ENCODE measurements at places on chromosomes 1 and 21.

DNA sequence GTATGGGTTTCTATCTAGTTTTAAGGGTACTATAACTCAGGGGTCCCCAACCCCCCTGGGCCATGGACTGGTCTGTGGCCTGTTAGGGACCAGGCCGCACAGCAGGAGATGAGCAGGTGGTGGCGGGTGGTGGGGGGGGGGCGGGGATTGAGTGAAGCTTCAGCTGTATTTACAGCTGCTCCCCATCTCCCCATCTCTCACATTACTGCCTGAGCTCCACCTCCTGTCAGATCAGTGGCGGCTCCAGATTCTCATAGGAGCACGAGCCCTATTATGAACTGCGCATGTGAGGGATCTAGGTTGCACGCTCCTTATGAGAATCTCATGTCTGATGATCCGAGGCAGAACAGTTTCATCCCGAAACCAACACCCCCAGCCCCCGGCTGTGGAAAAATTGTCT, 95.1 kb upstream of the SLC45A1 start:
- no peak for DNase-seq

DNA sequence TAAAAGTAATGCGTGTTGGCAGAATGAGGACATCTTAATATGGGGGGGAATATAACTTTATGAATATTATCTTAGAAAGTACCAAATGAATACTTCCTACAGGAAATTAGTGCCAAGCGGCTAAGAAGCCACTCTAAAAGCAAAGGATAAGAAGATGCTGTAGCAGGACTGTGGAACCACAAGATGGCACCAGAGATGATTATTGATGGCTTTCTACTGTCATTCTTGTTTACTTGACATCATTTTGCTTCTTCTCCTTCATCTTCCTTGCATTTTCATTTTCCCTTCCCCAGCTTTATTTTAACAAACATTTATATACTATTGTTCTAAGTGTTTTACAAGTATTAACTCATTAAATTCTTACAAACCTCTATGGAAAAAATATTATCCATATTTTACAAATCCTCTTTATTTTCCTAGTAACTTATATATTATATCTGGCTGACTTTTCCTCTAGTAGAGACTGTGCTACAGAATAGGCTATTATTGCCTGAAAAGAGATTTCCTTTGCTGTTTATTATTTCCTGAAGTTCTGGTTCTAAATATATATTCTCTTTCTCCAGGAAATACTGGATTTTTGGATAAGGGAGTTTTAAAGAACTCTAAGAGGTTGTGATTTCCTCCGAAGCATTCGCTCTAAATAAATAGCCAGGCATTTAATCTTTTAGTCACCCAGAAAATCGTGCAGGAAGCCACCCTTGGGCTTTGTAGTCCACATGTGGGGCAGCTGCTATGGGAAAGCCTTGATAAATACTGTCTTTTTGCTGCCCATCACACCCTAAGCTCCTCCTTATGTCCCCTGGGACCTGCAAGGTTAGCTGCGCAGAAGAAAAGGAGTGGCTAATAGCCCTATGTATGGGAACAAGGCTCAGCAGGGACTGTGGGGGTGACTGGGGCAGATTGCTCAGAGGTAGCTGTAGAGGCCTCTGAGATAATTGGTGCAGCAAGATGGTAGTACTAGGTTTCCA, 69.8 kb downstream of the TPR start:
- no peak for DNase-seq

DNA sequence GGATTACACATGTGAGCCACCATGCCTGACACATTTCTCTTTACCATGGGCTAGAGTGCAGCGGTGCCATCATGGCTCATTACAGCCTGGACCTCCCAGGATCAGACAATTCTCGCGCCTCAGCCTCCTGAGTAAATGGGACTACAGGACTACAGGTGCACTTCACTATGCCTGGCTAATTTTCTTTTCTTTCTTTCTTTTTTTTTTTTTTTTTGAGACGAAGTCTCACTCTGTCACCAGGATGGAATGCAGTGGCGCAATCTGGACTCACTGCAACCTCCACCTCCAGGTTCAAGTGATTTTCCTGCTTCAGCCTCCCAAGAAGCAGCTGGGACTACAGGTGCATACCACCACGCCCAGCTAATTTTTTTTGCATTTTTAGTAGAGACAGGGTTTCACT, 14.8 kb upstream of the KIF1B start:
- DNase-seq: no peak

DNA sequence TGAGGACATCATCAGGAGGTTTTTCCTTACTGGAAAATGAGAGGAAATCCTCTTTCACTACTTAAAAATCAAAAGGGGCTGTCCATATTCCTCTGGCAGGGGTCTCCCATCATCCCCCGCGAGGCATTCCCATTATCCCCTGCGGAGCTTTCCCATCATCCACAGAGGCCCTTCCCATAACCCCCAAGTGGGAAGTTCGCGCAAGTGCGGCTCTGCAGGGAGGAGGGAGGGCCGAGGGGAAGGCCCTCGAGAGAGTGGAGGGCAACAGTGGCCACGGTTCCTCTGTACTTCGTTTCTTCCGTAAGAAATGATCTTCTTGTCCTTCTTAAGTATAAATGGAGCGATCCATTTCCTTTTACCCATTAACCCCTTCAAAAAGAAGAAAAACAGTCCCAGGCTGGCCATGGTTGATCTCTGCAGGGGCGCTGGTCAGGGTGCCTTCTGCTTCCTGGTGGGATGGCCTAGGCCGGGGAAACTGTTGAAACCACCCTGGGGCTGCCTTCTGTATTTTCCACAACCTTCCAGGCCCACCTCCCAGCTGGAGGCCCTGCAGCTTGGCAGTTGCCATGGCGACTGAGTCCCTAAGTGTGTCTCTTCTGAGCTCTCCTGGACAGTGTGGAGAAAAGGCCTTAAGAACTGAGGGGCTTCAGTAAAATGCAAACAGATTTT, 3.6 kb upstream of the RSPH1 start:
- DNase-seq: no peak

GRCh38 chr1:228082918-228083870, 686 bp downstream of the ARF1 start:
- DNase-seq: no peak

- DNase-seq: no peak
Observed at GRCh38 chr1:6144175-6144574, 35.9 kb downstream of the CHD5 start.

All from cortex of kidney (tissue), 1 donor.